Stimulated activated CD4-positive, alpha-beta T cell treated with anti-CD3 and anti-CD28 coated beads, TNF-alpha, amount 100 ng/mL, for 1 hour (primary cell): ENCODE measurements at places on chromosomes 5 and 9.

DNA sequence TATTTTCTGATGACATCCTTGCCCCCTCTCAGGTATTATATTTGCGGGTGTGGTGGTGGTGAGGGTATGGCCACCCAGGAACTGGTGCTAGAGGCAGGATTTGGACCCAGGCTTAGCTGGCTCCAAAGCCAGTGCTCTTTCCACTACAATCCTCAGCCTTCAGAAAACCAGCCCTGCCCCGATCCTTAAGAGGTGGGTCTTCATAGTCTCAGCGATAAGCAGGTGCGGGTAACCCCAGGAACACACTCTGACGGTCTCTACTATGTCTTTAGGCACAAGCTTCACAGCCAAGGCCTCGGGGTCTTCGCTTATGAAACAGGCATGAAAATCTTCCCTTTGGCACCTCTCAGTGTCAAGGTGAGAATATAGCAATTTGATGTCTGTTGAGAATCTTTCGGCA is 169.3 kb downstream of the FGF18 start:
- no peak for DNase-seq

GRCh38 chr5:2895876-2896275 is 144.4 kb upstream of the IRX2 start:
- no peak for DNase-seq

DNA sequence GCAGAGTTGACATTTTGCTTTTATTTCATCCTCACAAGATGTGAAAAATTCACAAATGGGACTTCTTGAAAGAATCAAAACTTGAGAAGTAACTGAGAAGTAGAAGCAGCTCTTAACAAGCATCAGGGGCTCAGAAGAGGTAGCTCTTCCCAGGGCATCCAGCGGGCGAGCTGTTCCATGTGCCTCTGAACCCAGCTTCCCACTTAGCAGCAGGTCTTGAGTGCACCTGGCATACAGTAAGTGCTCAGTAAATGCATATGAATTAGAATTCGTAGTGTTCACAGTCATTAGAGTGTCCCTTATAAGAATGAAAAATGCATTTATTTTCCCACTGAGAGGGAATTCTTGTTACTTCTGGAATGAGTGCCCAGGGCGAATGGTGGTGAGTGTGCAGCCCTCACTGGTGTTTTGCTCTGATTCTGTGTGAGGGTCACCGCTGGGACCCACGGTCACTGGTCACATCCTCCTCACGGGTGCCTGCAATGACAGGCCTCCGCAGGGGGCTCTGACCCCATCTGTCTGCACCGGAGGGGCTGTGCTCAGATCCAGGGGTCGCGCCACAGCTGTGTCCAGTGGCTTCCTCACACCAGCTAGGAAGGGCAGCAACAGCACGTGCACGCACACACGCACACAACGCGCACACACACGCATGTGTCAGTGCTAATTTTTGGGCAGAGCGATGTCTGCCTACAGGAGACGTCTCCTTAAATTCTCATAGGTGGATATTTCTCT is 26.9 kb downstream of the EXOC3 start:
- no peak for DNase-seq

DNA sequence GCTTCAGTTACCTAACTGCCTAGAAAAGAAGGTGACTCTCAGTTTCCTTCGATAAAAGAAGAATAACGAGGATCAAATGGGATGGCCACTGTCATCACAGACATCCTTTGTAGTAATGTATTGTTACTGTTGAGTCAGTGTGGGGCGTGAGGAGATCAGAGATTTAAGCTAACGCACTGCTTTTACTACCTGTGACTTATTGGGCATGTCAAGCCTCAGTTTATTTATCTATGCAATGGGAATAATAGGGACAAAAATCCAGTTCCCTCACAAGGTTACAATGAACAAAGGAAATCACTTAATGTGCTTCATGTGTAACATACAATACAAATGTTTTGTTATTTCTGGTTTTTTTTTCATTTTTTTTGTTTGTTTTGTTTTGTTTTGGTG is 255 bp upstream of the TRPM6 start:
- no peak for DNase-seq

- DNase-seq: no peak
Measured at GRCh38 chr9:31745886-31746285, 638.6 kb upstream of the ACO1 start.

DNA sequence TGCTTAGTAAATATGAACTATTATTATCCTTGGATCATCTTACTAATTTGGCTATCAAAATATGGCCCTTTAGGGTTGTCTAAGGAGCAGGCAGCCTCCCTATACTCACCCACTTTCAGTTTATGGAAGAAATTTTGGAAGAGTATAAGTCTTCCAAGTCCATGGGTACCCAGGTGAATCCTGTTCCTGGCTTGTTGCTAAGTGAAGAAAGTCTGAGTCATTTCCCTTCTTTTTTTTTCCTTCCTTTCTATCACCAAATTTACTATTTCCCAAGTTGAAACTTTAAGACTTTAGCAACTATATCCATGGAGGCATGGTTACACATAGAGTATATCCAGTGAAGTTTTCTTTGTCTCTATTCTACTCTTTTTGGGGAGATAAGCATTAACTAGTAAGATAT is 184.0 kb upstream of the ACTBL2 start:
- no peak for DNase-seq
